Urothelium cell line (cell line): ENCODE measurements at places on chromosomes 7 and 10.

- DNase-seq: no peak
These were observed 171.8 kb downstream of the PRKAG2 start for GRCh38 chr7:151704960-151705635.

DNA sequence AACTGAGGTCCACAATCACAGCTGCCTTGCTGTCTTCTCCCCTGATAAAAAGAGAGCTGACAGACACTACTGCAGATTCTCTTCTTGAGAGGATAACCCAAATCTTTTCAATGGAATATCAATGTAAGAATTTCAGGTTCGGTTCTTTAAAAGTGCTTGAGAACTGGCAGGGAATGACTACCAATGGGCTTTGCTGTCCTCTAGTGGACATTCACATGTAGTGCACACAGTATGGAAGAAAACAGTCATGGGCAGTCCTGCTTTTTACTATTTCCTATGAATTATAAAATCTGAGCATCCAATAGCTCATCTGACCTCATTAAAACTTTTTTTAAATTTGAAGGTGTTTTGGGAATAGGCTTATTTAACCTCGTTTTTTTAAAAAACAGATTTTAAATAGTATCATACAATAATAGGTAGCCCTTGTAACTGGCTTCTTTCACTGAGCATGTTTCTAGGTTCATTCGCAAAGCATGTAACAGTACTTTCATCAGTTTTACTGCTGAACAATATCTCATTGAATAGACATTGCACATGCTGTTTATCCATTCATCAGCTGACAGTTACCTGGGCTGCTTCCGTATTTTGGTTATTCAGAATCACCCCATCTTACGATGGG, 18.3 kb downstream of the FZD9 start:
- peak; percentile 62 for DNase-seq

DNA sequence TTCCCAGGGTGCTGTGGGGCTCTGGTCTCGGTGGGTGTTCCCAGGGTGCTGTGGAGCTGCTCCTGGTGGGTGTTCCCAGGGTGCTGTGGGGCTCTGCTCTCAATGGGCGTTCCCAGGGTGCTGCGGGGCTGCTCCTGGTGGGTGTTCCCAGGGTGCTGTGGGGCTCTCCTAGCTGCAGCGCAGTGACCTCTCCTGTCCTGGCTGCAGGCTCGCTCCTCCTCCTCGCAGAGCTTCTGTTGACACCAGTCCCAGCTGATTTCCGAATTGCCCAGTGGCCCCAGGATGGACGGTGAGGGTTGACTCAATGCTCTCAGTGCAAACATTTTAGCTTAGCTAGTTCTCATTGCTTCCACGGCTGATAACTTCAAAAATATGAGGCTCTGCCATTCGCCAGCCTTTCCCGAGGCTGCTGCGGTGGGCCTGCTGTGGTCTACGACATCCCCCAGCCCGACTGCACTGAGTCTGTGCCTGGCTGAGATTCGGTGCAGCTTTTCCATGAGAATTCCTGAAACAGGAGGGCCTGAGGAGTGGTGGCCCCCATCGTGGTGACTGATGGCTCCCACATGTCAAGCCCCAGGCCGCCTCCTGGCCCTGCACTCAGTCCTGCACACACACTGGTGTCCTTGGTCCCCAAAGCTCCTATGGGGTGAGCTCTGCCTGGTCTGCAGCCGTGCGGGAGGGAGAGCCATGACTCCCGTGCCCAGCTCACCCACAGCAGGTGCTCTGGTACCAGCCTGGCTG, 58.3 kb upstream of the NKX6-2 start:
- DNase-seq: no peak

- DNase-seq: no peak
These were observed 103.5 kb downstream of the ELAPOR2 start for GRCh38 chr7:86955895-86956503.

GRCh38 chr7:115827305-115828045, 203.1 kb downstream of the TFEC start:
- no peak for DNase-seq

- no peak for DNase-seq
These were observed 49.4 kb downstream of the JMJD1C start for GRCh38 chr10:63416376-63416775.

DNA sequence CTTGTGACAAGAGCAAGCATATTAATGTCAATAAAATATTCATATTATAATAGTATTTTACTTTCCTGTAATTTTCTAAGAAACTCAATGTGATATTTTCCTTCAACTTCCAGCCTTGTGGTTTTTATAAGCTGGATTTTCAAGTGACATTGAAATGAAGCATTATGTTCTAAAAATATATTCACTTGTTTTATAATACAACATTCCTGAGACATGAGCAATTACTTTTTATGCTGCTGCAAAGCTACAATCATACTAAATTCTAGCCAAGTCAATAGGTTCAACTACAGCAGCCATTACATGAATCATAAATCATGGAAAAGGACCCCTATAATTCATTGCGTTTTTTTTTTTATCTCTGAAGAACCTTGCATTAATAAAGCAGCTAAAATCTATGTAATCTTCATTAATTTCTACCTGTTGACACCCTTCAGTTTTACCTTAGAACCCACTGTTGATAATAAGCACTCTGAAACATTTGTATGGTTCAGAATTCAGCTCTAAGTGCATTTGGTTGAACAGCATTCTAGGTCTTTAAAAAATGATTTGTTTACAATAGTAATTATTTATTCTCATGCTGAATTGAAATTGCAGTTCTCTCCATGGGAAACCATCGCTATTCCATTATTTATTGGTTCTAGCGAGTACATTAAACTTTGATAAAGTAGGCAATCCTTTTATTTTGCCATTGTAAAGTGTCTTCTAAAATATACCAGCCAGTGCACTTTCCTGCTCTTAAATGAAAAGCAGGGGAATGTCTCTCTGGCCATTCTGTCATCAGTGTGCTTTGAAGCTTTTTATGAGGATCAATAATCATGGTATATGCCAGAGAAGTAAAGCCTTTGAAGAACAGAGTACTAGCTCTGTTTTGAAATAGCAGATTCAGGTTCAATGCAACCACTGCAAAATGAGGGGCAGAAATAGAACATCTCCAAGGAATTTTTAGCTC, 132.6 kb downstream of the GNAT3 start:
- peak; percentile 57 for DNase-seq

GRCh38 chr10:16187161-16187560, 249.6 kb upstream of the PTER start:
- DNase-seq: no peak
